Brain (organoid and tissue), 16 donors: ENCODE measurements at places on chromosomes 12 and 14.

DNA sequence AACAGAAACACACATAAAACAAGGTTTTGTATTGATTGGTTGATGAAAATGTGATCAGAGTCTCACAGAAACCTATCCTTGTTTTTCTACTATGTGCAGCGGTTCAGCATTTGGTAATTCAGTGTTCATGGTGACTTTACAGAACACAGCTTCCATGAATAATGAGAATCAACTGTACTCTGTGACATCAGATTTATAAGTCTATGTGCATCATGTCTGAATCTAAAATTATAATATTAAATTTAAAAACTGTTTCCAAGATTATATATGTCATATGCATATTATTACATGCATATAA, 104.3 kb downstream of the SLC16A7 start:
- DNase-seq, result no peak

GRCh38 chr12:5305886-5306545, 125.9 kb upstream of the NTF3 start:
- DNase-seq, result no peak

GRCh38 chr14:20302042-20302755, 3.6 kb downstream of the TTC5 start:
- DNase-seq, result no peak

DNA sequence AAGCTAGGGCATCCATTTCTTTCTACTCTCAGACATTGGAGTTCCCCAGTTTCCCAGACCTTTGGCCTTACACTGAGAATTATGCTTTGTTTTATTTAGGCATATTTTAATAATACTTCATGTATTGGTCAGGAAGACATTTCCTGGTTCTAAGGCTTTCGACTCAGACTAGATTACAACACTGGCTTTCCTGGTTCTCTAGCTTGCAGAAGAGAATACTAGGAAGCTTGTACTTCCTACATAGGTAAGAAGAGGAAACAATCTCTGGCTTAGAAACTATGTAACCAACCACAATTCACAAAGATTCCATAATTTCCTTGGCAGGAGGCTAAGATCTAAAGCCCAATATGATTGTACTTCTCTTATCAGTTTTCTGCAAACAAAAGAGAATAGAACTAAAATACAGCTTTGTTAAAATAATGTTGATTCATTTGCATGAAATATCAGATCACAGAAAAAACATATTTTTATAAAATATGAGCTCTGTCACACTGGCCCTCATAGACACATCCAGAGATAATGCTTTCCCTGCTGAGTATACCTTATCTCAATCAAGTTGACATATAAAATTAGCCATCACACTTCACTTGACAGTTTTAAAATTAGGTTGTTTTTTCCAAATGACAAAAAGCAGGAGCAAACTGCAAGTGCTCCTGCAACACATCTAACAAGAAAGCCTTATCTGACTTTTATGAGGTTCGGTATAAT, 30.5 kb downstream of the CLEC2D start:
- DNase-seq, result no peak

DNA sequence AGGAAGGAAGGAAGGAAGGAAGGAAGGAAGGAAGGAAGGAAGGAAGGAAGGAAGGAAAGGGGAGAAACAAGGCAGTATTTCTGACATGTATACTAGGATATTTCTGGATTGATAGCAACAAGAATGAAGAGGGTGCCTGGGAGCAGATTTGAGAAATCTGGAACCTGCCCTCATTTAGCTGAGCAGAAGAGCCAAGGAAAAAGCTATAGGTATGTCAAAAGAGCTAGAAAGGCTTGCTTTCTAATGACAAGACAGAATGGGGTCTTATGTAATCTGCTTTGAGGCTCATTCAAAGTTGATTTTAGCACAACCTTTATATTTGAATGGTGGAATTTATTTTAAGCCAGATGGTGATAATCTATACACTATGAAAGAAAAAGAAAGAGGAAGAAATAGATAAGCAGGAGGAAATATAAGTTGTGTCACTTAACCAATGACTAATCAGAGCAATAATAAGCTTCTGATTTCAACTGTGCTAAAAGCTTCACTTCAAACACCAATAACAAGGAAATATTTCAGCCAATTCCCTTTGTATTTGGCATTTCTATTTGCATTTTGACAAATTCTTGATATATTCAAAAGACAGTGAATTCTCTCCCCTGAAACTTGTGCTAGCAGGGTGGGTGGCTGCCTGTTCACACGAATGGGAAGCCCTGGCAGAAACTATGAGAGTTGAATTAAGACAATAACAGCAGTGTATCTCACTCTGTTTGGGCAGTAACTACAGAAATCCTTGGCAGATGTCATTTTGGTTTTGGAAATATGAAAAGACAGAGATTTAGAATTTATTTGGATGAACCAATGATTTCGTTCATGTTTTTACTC, 76.3 kb upstream of the FLRT2 start:
- no peak for DNase-seq

DNA sequence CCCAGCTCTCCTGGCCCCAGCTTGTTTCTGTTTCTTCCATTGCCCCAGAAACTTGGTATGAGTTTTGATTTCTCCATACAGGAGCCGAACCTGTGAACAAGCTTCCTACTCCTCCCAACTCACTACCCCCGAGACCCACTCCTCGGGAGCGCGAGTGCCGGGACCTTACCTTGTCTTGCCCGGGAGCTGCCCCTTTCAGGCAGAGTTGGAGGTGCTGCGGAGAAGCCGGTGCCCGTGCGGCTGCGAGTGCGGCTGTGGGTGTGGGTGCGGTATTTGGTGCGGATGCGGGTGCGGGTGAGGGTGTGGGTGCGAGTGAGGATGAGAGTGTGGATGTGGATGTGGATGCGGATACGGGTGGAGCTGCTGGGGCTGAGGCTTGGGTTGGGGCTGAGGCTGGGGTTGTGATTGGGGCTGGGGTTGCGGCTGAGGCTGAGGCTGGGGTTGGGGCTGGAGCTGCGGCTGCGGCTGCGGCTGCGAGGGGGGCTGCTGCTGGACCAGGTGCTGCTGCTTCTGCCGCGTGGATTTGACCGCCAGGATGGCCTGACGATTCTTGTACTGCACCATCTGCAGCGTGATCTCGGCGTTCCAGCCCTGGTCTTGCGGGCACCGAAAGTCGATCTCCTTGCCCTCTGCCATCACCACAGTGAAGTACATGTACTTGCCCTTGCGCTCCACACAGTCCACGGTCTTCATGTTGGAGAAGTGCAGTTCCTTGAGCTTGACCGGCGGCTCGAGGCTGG, 1.1 kb downstream of the PHLDA1 start:
- no peak for DNase-seq

- DNase-seq, result no peak
Observed at GRCh38 chr12:46230983-46231382, 37.9 kb downstream of the SLC38A1 start.

GRCh38 chr12:87784350-87784749, 244.9 kb downstream of the C12orf50 start:
- no peak for DNase-seq

- no peak for DNase-seq
Observed at GRCh38 chr14:96118391-96118790, 79.2 kb downstream of the C14orf132 start.

DNA sequence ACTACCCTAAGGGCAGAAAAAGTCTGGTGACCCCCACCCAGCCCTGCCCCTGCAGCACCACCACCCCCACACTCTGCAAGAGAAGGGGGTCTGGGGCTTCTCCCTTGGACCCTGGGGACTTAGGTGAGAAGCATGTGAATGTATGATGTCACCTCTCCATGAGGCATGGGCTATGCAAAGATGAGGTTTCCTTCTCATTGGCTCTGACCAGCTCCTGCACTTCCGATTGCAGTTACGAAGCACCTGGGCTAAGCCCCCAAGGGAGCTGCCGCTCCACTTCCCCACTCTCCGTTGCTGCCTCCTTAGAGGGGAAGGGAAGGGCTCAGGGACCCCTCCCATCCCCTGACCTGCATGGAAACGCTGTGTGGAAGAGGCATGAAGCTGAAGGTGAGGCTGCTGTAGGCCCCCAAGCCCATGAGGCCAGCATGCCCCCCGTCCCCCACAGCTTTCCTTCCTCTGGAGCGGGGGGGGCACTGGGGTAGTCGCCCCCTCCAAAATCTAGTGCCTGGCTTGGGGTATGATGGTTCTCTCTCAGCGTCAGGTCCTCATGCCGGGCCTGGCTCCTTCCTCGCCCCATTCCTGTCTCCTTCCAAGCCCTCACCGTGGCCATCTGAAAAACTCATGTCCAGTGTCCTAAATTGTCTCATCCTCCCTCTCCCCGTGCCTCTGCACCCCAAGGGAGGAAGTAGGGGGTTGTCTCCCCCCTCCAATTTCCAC, 5.5 kb upstream of the DDX23 start:
- DNase-seq, result no peak

DNA sequence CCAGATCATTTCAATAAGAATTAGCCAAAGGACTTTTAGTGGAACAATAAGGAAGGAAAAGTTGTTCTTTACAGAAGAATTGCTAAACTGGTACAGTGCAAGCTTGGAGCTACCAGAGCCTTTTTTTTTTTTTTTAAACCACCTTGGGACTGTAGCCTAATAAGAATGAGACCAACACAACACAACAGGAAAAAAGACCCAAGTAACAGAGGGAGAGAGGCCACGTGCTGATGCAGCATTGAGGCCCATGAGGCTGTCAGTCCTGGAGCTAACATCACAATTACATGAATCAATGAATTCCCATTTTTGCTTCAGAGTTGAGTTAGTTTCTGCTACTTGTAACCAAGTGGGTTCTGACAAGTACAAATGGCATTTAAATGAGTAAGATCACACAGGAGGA, 149.0 kb upstream of the EEA1 start:
- no peak for DNase-seq

- DNase-seq, result no peak
Observed at GRCh38 chr14:81989211-81989610, 455.6 kb upstream of the SEL1L start.

GRCh38 chr14:25004389-25004809, 45.5 kb downstream of the STXBP6 start:
- no peak for DNase-seq

GRCh38 chr12:112846619-112847018, 55.1 kb downstream of the RPH3A start:
- no peak for DNase-seq

GRCh38 chr14:75884198-75884611, 97.6 kb downstream of the TGFB3 start:
- DNase-seq, result no peak

DNA sequence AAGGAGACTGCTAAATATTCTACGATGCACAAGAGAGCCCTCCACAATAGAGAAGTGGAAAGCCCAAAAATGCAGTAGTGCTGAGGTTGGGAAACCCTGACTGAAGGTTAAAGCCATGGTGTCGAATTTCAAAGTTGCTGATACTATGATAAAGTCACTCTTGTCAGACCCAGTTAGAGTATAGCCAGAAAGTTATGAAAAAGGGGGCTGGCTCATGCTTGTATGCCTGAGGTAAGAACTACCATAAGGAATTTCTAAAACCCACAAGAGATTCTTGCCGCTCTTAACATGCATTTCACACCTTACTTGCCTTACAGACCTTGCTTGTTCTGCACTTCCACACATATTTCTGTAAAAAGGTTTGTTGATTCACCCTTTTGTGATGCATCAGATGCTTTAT, 184.6 kb downstream of the SLC6A15 start:
- no peak for DNase-seq

GRCh38 chr12:72256725-72257124, 15.4 kb upstream of the TRHDE start:
- DNase-seq, result no peak

GRCh38 chr14:105146976-105147635, 21.5 kb downstream of the JAG2 start:
- no peak for DNase-seq

- peak; percentile 47 for DNase-seq
Observed at GRCh38 chr14:58731465-58732293, 93.9 kb downstream of the DACT1 start.

DNA sequence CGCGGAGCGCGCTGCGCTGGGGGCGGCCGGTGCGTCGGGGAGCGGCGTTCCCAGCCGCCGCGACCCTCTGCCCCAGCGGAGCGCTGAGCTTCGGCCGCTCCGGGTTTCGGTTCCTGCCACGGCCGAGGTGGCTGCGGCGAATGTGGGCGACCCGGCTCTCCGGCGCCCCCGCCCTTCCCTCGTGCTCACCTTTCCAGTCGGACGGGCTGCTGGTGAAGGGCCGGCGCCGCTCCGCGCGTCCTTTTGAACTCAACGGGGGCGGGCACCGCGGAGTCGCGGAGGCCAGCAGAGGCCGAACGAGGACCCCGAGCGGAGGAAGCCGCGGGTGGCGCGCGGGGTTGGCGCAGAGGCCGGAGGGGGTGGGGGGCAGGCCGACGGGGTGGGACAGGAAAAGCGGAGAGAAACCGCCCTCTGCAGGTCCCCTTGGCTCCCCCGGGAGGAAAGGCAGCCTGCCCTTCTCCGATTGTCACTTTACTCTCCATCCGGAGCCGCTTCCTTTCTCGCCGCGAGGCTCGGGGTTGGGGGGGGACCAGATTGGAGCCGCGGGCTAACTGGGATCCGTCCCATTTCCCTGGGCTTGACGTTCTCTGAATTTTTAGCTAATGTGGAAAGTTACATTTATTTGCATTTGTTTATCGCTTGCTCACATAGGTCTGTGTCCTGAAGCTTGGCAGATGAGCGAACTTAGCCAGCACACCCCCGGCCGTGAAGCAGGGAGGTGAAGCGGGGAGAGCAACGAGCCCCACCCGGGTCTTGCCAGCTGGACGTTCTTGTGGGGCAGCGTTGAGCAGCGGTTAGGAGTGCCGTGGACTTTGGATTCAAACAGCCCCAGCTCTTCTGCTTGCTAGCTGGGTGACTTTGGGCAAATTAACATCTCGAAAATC, at the start of gene SMAGP:
Gene SMAGP (minus strand): TSS at position 349 of the 884 bp plus-strand sequence. CDS start 1,137 bp downstream, outside the sequence.
- DNase-seq, result peak; percentile 22

- DNase-seq, result no peak
Observed at GRCh38 chr14:54894995-54895394, 7.6 kb downstream of the GCH1 start.

DNA sequence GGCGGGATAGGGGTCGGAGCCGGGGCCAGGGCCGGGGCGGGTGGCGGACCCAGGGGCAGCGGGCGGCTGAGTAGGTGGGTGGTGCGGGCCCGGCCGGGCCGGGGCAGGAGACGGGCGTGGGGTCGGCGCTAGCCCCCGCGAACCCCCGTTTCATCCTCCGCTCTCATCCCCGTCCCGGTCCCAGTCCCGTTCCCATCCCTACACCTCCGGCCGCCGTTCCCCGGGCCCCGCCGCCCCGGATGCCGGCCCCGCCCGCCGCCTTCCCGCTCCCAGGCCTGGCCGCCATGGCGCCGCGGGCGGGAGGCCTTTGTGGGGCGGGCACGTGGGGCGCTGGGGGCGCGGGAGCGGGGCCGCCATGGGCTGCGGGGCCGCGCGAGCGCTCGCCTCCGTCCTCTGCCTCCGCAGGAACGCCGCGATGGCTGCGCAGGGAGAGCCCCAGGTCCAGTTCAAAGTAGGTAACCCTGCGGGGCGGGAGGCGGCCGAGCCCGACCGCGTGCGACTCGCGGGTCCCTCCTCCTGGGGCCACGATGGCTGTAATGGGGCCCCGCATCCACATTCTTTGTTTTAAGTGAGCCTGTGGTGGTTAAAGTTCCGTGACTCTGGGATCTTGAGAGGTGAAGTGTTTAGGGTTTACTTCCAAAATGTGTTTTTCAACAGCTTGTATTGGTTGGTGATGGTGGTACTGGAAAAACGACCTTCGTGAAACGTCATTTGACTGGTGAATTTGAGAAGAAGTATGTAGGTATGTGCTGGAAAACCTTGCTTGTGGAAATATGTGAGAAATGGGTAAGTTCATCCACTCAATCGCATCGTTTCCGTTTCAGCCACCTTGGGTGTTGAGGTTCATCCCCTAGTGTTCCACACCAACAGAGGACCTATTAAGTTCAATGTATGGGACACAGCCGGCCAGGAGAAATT, 572 bp downstream of the RAN start:
- peak; percentile 67 for DNase-seq

GRCh38 chr14:51979088-51979709, 10.1 kb upstream of the RTRAF start:
- DNase-seq, result peak; percentile 95
